ENCODE measurements at places on chromosomes 7 and 10. TPM values are rescaled to one million over a fixed set of nuclear protein-coding genes. Genes with fewer than 3 reads are reported as not detected.
A peak's percentile ranks its signal among the peaks of the same experiment; 100 is the strongest.

DNA sequence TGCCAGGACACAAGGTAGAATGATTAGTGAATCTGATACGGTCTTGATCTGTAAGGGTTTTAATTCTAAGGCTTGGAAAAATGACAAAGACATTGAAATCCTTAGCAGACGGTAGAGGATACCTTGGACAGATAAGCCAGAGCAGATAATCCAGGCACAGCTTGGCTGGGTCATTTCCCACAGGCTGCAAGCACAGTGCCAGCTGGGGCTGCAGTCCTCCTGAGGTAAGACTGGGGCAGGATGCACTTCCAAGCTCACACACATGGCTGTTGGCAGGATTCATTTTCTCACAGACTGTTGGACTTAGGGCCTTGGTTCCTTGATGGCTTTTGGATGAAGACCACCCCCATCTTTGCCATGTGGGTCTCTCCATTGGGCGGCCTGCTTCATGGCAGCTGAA is 63.2 kb upstream of the BMPER start:
- DNase-seq: peak; percentile 44
- no peaks in the 10 kb centered on the region for H3K36me3 ChIP-seq
- H3K4me3 ChIP-seq: no peak overlapping the region
- no peak overlapping the region for H3K27ac ChIP-seq

DNA sequence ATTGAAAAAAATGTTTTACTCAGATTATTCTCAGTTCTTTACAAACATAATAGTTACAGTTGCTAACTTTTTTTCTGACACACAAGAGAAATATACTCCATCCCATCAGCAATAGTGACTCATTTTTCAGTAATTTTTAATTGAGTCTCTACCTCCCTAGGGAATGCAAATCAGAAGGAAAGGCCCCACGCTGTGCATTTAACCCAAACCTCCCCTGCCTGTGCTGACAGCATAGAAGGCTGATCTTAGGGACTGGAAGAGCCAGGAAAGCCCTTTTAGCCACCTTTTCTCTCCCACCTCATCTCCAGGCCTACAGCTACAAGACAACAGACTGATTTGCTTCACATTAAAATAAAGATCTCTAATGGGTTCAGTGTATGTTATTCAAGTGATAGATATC is 24.7 kb upstream of the PIK3CG start:
- no peaks in the 10 kb centered on the region for H3K4me1 ChIP-seq
- H3K4me3 ChIP-seq: no peak overlapping the region
- H3K27ac ChIP-seq: no peak overlapping the region
- no peak for DNase-seq

DNA sequence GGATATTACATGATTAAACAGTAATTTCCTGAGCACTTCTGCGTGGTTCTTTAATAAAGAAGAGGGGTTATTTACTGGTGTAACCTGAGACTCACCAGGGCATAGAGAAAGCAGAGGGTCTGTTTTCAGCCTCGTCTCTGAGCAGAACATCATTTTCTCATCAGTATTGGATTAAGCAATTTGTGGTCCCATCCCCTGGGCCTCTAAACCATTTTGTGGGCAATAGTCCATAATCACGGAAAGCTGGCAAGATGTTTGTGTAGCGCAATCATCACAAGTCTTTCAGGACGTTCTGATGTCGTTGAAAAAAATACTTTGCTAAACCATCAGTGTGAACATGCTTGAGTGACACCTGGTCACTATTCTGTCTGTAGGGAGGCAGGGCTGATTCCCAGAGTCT is 37.1 kb upstream of the SEC61G start:
- 0 out of 2 replicates have a peak, but pooled peaks cover 4% of the 10 kb centered on the region for H3K27me3 ChIP-seq
- no peaks in the 10 kb centered on the region for H3K36me3 ChIP-seq
- no peak overlapping the region for H3K27ac ChIP-seq

GRCh38 chr7:30027065-30027456 is 559 bp upstream of the FKBP14 start:
- H3K4me1 ChIP-seq: 0 out of 2 replicates have a peak, but pooled peaks cover 3% of the 10 kb centered on the region
- no peaks in the 10 kb centered on the region for H3K27me3 ChIP-seq
- H3K36me3 ChIP-seq: no peaks in the 10 kb centered on the region
- no peak overlapping the region for H3K27ac ChIP-seq
- DNase-seq: no peak

GRCh38 chr7:265998-266850 is 23.7 kb upstream of the FOXL3 start:
- DNase-seq: no peak
- no peak overlapping the region for H3K4me3 ChIP-seq
- no peak overlapping the region for H3K27ac ChIP-seq
- no peaks in the 10 kb centered on the region for H3K27me3 ChIP-seq

The SEM1 gene
- 348 TPM for total RNA-seq

The PNLIPRP3 gene
- not detected for total RNA-seq

The COMTD1 gene
- total RNA-seq: 6.1 TPM

The IL15RA gene
- total RNA-seq: not detected

The CYP26C1 gene
- not detected for total RNA-seq

All from SJCRH30 (cell line).